Iris pigment epithelial cell (primary cell): ENCODE measurements at places on chromosomes 7 and 10.

DNA sequence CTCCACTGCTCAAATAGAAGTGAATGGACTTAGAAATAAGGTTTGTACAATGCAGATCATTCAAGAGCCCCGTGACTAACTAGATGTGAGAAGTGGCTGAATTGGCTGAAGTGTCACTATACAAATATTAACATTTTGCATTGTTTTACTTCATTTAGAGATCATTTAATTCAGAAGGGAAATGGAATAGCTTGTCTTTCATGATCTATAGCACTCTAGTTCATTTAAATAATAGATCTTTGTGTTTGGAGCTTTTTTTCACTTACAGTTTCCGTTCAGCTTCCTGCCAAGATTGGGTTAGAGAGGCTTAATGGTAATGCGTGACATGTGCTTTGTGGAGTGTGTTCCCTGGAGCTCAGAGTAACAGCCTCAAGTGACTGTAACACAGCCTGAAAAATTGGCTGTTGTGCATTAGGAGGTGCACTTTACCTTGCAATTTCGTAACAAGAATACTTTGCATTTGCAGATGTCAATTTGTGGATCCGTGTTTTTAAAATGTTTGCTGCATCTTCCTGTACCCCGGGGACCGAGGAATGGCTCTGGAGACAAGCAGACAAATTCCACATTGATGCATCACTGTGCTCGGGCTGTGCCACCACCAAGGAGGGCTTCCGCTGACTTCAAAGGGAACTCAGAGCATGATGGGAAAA is 170.3 kb downstream of the NRP1 start:
- DNase-seq: peak; percentile 47

- DNase-seq: no peak
Measured at GRCh38 chr7:650339-651031, 76.0 kb upstream of the DNAAF5 start.

DNA sequence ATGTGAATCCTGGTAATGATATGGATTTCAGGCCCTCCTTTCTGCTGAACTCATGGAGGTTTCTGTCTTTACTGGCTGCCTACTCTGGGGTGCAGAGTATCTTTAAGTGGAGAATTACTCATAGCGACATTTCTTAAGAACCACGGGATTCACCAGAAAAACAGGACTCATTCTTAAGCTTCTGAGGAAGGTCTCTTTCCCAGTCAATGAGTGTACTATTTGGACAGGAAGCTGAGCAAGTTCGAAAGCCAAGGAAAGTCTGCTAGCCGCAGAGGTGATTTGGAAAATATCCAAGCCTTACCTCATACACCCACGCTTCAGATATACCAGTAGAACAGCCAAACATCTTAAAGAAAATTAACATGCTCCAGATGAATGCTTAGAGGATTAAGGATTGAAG is 377.6 kb upstream of the MYO3A start:
- peak; percentile 97 for DNase-seq

DNA sequence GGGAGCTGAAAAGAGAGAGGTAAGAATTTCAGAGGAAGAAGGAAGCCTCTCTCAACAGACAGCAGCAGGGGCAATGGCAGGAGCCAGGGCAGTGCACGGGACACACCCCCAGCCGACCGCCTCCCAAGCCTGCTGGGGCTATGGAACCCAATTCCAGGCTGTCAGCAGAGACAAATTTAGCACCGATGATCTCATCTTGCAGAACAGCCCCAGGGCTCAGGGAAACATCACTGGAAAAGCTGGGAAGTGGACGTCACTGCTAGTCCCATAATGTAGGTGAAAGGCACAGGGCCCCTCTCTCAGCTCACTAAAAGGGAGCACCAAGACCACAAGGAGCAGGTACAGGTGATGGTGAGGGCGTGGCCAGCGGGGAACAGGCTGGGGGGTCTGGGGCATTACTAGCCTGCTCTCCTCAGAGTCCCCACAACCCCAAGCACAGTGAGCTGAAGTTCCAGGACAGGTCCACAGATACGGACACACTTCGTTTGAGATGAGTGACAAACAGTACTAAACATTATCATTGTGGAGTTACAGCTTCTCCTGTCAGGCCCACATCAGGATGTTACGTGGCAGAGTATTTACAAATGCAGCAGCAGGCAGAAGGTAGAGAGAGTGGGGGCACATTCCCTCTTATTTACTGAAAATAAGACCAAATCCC is 103.7 kb downstream of the PLXNA4 start:
- DNase-seq: no peak

GRCh38 chr10:28947171-28947570 is 269.9 kb downstream of the BAMBI start:
- peak; percentile 75 for DNase-seq

DNA sequence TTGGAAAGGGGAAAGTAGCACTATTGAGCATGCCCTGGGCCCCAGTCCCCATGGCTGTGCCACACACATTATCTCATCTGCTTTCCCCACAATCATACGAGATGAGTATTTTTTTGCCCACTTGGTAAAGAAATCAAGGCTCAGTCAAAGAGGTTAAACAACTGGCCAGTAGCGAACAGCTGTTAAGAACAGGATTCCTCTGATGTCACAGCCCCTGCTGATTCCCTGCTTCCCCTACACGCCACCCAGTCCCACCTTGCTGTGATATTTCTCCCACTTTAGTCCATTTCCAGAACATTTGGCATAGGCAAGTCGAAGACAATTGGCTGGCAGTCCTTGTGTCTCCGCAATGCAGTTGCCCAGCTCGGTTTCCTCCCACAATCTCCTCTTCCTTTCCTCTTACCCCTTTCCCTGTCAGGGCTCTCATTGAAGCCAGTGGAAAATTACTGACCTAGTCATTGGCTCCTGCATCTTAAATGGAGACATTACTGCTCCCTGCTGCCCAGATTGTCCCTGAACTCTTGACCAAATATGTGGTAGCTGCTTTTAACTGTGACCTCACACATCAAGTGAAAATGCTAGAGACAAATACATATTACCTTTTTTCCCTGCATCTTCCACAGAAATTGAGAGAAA is 56.5 kb upstream of the EEPD1 start:
- no peak for DNase-seq
